ENCODE measurements at places on chromosomes 7 and 10.

DNA sequence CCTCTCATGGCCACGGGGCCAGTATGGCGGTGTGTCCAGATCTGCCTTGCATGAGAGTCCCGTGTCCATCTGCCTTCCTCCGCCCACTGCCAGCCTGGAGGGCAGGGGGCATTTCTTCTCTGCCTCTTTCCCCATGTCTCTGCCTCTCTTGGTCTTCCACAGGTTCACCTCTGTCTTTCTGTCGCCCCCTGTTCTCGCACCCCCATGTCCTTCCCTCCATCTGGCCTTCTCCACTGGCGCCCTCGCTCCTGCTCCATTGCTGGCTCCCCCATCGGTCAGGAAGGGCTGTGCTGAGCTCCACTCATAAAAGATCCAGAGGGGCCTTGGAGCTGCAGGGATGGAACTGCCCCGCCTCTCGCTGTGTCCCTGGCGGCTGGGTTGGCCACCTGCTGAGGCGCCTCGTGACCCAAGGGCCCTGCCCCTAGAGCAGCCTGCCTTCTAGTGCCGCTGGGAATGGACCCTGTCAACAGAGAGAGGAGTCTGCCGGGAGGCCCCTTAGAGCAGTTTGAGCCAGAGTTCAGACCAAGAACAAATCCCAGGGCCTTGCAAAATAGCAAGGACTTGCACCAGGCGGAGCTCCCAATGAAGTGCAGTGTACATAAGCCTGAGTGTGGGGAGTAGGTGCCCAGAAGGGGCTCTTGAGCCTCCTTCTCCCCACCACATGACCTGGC is 42.0 kb downstream of the GOLGA7B start:
- DNase-seq: no peak

DNA sequence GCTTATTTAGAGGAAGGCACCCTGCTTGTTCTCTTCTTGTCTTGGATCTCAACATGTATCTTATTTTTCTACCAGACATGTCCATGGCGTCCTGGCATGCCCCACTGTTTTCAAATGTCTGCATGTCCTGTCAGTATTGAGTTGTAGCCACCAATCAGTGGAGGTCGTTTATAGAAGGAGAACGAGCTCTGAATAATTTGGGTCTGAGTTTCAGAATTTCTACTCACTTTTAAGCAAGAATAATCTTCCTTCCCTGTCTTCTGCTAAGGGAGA is 2.9 kb upstream of the HOXA13 start:
- DNase-seq: no peak

- DNase-seq: no peak
These were observed 42.3 kb downstream of the RHOBTB1 start for GRCh38 chr10:60901561-60902235.

DNA sequence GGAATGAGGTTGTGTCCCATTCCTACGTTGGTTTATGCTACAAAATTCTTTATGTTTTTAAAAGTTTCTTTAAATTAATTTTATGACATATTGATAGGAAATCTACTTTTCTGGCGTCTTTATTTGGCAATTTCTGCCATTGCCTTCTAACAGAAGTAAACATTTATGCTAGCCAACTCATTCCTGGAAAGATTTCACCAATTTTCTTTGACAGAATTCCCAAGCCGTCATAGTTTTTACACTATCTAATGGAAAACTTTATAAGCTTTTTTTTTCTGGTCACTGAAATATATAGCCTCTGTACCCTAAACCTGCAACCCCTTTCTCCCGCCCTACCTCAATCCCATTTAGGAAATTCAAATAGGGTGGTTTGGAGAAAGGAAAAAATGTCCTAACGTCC is 6.1 kb upstream of the TCAF1 start:
- DNase-seq: no peak

- DNase-seq: no peak
These were observed 253.1 kb upstream of the IGFBP3 start for GRCh38 chr7:46174196-46174580.

Data from stimulated activated CD8-positive, alpha-beta memory T cell treated with anti-CD3 and anti-CD28 coated beads, Interleukin-4, amount 100 ng/mL, for 1 hour (primary cell).